ENCODE measurements at places on chromosomes 1 and 21.
A peak's percentile ranks its signal among the peaks of the same experiment; 100 is the strongest.

DNA sequence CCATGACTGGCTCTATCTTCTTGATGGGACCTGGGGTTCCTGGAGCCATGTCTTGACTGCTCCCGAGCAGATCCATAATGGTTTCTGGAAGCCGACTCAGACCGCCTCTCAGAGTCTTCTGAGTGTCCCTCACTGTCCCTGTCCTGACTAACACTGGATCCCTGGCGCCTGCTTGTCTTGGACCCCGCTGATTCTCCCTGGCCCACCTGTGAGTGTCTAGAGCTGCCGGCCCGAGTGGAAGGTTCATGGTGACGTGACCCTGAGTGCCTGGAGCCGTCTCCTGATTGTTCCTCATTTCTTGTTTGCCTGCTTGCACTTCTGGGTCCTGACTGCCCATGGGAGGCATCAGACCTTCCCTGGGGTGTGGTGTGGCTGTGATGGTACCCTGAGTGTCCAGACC is 15.1 kb downstream of the FLG start:
- no peak for DNase-seq

GRCh38 chr1:235100194-235100772 is 28.4 kb downstream of the TOMM20 start:
- no peak for DNase-seq

- DNase-seq: no peak
Measured at GRCh38 chr1:83857103-83857502, 141.8 kb downstream of the TTLL7 start.

- DNase-seq: no peak
Measured at GRCh38 chr1:89351597-89352311, 12.1 kb upstream of the GBP6 start.

GRCh38 chr1:46637444-46638083 is 21.0 kb upstream of the MOB3C start:
- DNase-seq: no peak

GRCh38 chr1:41850029-41850428 is 68.7 kb downstream of the HIVEP3 start:
- DNase-seq: no peak

GRCh38 chr1:245477941-245478340 is 323.2 kb downstream of the KIF26B start:
- DNase-seq: no peak

DNA sequence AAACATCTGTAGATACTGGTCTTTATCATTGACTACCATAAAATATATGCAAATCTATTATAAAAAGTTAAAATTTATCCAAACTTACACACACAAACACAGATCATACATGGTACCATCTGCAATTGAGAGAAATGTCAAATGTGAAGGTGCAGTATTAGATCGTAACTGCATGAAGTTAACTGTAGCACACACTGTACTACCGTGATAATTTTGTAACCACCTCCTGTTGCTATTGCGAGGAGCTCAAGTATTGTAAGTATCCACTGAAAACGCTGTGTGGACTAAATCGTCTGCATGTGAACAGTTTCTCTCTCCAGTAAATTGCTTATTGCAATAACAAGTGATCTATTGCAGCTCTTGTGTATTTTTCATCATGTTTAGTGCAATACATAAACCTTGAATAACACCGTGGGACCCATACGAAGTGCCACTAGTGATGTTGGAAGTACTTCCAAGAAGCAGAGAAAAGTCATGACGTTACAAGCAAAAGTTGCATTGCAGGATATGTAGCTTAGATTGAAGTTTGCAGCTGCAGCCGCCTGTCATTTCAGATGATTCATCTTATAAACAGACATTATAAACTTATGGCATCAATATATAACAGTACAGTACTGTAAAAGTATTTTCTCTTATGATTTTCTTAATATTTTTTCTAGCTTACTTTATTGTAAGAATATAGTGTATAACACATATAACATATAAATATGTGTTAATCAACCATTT is 172.9 kb downstream of the SDCCAG8 start:
- no peak for DNase-seq

DNA sequence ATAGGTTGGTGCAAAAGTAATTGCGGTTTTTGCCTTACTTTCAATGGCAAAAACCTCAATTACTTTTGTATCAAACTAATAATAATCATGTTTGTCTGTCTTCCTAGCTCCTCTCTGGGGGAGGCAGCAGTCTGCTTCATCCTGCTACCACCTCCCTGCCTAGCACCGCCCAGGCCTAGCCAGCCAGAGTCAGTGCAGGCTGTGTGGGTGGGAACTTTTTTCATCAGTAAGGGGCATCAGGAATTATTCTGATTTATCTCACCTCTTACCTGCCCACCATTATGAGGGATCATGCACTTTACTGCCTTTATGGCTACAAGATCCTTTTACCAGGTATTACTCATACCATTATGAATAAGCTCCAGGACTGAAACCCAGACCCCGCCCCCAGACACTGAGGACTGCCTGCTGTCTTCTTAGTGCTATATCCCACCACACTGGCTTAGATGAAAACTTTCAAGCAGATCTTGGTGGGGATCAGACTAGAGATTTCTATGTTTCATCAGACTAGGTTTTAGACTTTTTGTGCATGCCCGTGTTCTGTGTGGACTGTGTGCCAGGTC is 116.4 kb downstream of the PBX1 start:
- DNase-seq: no peak

DNA sequence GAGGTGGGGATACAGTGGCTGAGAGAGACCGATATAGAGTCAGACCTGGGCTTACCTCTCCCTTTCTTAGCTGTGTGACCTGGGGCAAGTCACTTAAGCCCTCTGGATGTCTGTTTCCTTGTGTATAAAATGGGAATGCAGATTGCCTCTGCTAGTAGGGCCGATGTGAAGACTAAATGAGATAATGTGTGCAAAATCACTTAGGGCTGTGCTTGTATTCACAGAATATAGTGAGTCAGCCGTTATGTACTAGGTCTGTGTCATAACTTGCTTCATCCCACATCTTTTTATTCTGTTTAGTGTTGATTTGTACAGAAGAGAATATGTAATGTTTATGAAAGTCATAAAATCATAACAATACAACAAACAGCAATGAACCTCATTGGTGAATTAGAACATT is 56.0 kb downstream of the PTPRU start:
- DNase-seq: no peak

DNA sequence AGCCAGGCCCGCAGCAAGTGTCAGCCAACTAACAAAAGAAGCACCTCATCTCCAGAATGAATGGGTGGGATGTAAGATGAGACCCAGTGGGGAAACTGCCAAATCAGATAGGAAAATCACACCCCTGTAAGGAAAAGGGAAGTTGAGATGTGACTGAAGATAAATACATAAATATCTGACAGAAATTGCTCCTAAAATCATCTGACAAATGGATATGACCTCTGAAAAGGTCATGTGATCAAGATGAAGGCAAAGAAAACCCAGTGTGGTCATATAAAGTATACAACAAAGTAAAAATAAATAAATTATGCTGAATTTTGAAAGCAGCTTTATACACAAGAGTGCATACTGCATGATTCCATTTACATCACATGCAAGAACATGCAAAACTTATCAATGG is 12.7 kb downstream of the SIPA1L2 start:
- DNase-seq: no peak

- peak; percentile 72 for DNase-seq
Measured at GRCh38 chr1:118984086-118984721, 3.9 kb downstream of the TBX15 start.

DNA sequence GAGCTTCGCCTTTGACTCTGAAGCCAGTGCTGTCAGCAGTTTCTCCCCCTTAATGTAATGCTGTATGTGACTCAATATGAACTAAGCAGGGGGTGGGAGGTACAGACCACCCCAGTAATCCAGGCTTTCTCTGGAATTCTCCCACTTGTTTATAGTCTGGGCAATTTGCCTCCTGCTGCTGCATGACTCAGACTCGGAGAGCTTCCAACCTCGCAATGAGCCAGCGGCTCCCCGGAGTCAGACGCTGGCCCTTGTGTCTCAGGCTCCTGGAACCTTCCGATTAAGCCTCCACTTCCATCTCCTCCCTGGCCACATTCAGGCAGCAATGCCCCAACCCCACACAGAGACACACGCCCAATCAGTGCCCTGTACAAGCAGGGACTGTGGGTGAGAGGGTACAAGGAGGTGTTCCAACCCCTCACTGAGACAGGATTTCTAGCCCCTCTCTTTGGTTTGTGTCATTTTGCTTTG is 471.7 kb upstream of the VAMP3 start:
- DNase-seq: peak; percentile 96

GRCh38 chr1:231013391-231014015 is 26.6 kb downstream of the FAM89A start:
- no peak for DNase-seq

GRCh38 chr21:32137931-32138330 is 140.9 kb downstream of the MIS18A start:
- no peak for DNase-seq

GRCh38 chr1:186212568-186213224 is 162.4 kb downstream of the TPR start:
- peak; percentile 91 for DNase-seq

DNA sequence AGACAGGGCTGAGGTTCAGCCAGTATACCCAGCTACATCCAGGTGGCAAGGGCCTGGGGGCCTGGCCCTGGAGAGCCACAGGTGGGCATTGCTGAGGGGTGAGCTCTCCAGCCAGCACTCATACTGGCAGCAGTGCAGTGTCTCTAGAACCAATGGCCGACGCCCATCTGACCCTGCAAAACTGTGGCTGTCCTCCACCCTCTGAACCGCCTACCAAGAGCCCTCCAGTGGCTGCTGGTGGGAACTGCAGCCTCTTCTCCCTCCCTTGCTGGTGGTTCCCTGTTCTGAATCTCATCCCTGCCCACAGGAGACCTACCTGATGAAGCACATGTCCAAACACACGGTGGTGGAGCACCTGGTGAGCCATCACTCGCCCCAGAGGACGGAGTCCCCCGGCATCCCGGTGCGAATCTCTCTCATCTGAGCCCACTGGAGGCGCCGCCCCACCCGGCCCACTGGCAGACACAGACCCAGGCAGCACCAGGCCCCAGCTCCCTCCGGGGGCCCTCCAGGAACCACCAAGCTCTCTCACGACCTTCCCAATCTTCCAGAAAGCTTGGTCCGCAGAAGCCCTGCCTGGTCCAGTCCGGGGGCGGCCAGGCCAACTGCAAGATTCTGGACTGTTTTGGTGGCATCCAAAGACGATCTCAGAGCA is 22.1 kb downstream of the A3GALT2 start:
- DNase-seq: peak; percentile 81
